ENCODE measurements at places on chromosomes 7 and 10.

DNA sequence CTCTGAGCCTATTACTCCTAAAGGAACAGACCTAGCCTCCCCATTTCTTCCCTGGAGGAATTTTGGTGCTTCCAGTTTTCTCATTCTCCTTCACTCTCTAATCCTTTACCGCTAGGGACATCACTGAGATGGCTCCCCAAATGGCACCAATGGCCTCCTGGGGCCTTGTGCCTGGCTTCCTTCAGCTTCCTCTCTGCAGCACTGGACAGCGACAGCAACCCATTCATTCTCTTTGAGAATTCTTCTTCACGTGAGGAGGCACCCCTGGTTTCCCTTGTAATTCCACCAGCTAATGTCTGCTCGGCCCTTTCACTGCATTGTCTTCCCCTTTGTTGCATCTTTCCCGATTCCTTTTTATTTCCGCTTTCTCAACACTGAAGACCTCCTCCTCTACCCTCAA is 24.6 kb upstream of the KDM7A start:
- no peak for DNase-seq

GRCh38 chr7:37462138-37462537 is 13.5 kb upstream of the ELMO1 start:
- no peak for DNase-seq

GRCh38 chr10:110286841-110287240 is 17.9 kb downstream of the SMNDC1 start:
- no peak for DNase-seq

- DNase-seq = no peak
Observed at GRCh38 chr10:78419481-78420265, 386.0 kb downstream of the RPS24 start.

- no peak for DNase-seq
Observed at GRCh38 chr7:155467846-155468784, 10.2 kb downstream of the EN2 start.

GRCh38 chr10:35331894-35332640 is 4.2 kb upstream of the CCNY start:
- DNase-seq = peak; percentile 71

DNA sequence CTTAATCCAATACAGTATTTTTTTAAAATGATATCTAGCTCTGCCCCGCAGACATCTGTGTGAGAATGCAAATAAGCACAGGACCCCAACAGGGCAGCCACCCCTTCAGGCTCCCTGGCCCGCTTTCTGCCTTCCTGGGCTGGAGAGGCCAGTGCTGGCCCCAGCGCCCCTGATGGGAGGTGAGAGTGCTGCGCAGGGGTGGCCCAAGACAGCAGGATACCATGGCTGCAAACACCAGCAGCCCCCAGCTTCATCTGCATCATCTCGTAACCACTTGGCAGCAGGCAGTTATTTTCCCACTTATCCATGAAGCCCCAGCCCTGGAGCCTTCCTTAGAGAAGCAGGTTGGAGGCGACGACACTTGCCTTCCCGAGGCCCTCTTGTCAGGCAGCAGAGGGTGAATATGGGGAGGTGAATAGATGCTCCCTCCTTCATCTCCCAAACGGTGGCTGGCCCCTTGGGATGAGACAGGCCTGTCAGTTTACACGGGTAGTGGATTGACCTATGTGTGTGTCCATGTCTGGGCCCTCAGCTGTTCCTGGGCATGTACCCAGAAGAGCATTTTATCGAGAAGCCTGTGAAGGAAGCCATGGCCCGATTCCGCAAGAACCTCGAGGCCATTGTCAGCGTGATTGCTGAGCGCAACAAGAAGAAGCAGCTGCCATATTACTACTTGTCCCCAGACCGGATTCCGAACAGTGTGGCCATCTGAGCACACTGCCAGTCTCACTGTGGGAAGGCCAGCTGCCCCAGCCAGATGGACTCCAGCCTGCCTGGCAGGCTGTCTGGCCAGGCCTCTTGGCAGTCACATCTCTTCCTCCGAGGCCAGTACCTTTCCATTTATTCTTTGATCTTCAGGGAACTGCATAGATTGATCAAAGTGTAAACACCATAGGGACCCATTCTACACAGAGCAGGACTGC is 71.2 kb downstream of the ALOX5 start:
- no peak for DNase-seq

DNA sequence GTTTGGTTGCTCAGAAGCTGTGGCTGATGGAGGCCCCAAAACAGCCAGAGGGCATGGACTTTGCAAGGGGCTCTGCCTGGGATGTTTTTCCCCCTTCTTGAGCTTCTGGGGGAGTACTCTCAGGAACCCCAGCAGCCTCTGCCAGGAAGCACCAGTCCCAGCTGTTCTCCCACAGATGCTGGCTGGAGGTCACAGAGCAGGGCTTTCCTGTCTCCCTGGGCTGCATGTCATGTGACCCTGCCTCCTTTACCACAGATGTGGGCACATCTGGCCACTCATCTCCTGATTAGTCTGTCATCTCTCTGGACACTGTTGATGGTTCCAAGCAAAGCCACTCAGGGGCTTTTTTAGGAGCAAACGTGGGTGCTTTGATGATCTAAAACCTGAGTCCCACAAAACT is 136.7 kb downstream of the NEURL1 start:
- DNase-seq = no peak

DNA sequence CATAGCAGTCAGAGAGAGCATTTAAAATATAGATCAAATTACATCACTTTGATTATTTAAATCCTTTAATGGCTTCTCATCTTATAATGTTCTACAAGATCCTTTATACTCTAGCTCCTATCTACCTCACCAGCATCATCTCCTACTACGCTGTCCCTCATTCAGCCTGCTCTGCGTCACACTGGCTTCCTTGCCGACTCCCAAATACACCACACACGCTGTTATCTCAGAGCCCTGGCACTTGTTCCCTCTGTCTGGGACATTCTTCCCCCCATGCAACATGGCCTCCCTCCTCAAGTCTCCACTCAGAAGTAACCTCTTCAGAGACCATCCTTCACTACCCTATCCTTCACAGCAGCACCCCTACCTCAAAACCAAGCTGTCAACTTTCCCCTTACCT is 46.7 kb downstream of the RNLS start:
- no peak for DNase-seq

DNA sequence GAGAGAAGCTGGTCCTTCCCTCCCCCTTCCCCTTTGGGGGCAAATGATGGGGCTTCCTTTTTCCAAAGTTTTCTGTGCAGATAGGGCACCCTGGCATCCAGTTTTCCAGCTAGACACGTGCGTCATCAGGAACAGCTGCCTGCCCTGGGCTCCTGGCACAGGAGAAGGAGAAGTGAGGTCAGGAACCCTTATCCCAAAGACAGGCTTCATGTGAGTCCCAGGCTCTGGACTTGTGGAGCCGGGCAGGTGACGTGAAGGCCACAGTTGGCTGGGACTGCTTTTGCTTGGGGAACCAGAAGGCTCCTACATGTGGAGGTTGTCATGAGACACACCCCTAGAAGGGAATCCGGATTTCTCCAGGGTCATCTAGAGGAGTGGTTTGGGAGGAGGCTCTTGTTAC is 66.5 kb downstream of the RBM20 start:
- no peak for DNase-seq

DNA sequence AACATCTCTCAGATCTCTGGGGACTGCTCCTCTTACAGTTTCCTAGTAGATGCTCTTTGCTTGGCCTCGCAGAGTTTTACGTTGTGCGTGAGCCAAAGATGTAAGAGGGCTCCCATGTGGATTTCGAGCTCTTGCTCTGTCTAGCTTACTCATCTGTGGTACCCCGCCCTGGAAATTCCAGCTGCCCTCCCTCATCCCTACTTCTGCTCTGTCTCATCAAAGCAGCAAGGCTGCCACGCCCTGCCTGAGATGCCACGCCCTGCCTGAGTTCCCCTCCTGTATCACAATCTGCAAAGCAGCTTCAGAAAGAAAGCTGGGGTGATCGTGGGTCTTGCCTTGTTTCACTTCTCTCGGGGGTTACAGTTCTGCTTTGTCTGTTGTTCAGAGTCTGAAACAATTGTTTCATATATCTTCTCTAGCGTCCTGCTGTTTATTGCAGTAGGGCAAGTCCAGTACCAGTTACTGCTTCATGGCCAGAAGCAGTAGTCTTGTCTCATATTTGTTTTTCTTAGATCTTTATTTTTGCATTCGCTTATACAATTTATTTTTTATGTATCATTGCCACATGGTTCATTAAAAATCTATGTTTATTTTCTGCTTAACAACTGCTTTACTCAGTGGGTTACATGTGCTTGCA is 36.1 kb upstream of the CCNY start:
- DNase-seq = peak; percentile 20

- no peak for DNase-seq
Observed at GRCh38 chr7:55260171-55260570, 105.0 kb upstream of the LANCL2 start.

- no peak for DNase-seq
Observed at GRCh38 chr7:129907122-129907736, 45.5 kb downstream of the UBE2H start.

DNA sequence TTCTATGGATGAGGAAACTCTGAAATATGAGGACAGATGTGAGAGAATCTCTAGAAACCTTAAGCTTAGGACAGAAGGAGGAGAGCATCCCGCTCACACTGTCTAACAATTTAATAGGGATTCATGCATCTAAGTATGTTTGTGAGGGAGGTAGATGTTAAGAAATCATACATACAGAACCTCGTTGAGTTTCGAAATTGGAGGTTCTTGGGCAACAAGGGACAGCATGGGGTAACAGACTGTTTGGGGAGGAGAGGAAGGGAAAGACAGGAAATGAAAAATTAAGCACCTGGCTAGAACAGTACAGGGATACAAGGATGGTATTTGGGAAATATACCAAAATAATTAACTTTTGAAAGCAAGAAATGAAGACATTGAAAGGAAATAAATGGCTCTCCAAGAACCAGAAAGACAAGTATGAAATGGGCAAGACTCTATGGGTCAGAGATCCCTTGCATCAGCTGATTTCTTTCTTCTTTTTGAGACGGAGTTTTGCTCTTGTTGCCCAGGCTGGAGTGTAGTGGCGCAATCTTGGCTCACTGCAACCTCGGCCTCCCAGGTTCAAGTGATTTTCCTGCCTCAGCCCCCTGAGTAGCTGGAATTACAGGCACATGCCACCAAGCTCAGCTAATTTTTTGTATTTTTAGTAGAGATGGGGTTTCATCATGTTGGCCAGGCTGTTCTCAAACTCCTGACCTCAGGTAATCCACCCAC is 207.9 kb downstream of the CTNNA3 start:
- DNase-seq = no peak

GRCh38 chr10:110003524-110003885 is 4.3 kb upstream of the ADD3 start:
- no peak for DNase-seq

Data from H4 (cell line).